Astrocyte of the spinal cord (primary cell): ENCODE measurements at places on chromosomes 1 and 21.
A peak's percentile ranks its signal among the peaks of the same experiment; 100 is the strongest.

DNA sequence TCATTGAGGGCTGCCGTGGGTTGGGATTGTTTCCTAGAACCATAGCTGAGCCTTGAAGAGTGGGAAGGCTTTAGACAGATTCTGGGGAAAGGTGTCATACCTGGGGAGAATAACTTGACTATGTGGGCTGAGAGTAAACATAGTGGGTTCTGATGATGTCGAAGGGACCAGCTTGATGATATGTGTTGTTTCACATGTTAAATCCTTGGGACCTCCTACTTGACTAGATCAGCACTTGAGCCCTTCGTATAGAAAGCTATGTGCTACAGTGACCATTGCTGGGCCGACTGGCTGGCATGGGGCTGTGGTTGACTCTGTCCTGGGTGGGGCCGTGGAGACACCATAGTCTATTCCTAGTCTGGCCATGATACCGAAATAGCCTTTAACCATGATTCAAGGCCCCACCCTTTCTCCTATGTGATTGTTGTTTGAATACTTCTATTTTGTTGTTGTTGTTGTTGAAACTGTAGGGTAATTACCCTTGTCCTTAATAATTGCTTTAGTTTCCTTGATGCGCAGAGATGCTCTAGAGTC, 423.5 kb downstream of the CAMTA1 start:
- no peak for DNase-seq

GRCh38 chr1:115190540-115191170, 101.4 kb upstream of the TSPAN2 start:
- DNase-seq: no peak

DNA sequence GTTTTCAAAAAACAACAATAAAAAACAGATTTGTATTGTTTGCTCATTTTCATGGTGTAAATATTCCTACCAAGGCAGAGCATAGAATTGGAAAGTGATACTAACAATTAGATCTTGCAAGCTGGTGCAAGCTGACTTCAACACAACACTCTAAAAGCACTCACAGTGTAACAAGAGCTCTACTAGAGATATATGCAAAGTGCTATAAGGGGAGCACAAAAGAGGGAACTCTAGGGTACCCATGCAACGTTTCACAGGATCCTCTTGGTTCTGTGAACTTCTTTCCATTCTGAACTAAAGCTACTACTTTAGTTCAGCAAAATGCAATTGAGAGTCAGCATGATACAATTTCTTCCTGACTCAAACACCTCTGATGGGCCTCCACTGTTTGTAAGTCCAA, 78.3 kb downstream of the ATP1B1 start:
- DNase-seq: no peak

GRCh38 chr1:4256351-4256750, 356.3 kb upstream of the C1orf174 start:
- no peak for DNase-seq

GRCh38 chr1:103365860-103366569, 159.5 kb upstream of the RNPC3 start:
- no peak for DNase-seq

DNA sequence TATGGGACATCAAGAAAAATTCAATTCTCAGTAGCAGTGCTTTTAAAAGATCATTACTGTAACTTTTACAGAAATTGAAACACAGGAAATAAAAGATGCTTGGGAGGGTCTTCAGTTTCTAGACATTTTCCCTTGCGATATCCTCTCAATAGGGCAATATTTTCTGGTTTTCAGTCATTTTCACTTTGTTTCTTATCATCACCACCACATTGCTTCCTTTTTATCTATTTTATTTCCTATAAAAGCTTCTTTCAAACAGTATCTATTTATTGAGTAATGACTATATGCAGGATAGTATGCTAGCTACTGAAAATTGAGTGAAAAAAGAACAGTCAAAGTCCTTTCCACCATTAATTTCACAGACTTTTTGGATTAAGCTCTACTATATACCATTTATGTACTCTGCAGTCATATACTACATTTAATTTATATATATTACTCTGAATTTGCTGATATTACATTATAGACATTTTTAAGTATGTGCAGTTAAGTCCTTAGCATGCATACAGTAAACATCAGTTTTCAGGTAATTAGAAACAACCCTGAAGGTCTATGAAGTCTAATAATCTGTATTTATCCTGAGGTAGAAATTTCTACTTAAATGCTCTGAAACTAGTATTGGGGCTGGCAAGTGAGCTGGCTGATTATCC, 18.7 kb downstream of the TRMT1L start:
- DNase-seq: no peak

DNA sequence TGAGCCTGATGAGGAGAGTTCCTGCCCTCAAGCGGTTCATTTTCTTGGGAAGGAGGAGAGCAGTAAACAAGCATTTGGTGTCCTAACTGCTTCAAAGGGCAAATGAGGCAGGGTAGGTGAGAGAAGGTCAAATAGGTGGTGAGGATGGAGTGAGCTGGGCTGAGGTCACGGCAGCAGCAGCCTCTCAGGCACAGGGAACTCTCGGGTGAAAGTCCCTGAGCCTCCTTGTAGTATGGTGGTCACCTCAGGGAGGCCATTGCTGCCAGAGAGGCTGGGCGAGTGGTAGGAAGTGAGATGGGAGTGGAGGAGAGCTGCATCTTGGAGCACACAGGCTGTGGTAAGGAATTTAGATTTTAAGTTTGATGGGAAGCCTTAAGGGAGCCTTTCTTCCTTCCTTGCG, 4.0 kb downstream of the ADARB1 start:
- no peak for DNase-seq

- peak; percentile 90 for DNase-seq
Observed at GRCh38 chr1:14968251-14968851, 185.2 kb upstream of the TMEM51 start.

- no peak for DNase-seq
Observed at GRCh38 chr1:247324204-247324787, 7.4 kb downstream of the ZNF496 start.

GRCh38 chr1:153629971-153630370, 1.7 kb downstream of the S100A1 start:
- DNase-seq: no peak

DNA sequence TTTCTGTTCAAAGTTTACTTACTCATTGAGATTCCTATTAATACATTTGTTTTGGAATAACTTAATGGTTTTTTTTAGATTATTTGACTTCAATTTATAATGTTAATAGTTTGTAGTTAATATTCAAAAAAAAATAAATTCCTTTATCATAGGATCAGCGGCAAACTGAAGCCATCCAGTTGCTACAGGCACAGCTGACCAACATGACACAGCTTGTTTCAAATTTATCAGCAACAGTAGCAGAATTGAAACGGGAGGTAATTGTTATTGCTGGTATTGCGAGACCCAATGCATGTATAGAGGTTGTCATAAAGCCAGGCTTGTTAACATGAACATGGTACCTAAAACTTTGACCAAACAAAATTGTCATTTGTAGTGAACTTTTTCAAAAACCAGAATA, 59.0 kb upstream of the FASLG start:
- no peak for DNase-seq

DNA sequence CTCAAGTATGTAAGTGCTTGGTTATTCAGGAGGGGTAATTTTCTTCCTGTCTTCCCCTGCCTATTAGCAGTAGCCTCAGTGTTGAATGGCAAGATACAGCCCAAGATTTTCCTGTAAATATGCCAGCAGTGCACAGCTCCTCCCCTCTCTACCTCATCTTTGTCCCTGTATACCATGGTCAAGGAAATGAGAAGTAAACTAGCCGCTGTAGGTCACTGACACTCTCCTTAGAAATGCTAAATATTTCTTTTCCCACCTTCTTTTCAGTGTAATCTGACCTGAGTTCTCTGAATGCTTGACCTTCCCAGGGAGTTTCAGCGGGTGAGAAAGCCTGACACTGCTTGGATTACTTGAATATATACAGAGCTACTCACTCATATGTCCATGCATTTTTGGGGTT, 84.1 kb upstream of the ZNF326 start:
- DNase-seq: peak; percentile 84

- DNase-seq: no peak
Observed at GRCh38 chr1:9594471-9595155, 5.9 kb downstream of the TMEM201 start.

DNA sequence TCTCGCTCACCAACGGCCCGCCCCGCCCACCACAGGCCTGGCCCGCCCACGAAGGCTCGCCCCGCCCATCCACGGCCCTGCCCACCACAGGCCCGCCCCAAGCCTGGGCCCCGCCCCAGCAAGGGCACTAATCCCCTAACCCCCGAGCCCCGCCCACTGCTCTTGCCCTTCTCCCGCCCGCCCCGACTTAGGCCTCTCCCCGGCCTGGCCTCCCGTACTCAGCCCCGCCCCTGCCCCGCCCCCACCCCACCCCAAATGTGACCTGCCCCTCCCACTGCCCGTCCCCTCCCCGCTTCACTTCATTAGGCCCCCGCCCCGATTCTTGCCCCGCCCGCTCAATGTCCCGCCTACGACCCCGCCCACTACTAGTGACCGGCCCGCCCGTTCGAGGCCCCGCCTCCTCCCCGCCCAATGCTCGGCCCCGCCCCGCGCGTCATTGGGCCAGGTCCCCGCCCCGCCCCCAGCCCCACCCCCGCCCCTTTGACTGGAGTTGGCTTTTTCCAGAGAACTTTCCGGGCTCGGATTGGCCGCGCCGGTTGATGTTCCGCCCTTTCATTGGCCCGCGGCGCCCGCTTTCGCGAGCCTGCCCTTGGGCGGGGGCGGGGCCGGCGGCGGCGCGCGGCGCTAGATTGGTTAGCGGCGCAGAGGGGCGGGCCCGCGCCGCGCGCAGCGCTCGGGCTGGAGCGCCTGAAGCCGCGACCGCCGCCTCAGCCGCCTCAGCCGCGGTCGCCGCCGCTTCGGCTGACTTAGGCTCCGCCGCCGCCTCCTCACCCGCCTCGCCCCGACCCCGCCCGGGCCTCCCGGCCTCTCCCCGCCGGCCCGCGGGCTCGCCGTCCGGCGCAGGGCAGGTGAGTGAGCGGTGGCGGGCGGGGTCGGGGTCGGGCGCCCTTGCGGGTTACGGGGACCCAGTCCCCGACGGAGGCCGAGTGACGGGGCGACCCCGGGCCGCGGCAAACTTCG, at the start of gene PCBP3:
TSS of gene PCBP3 (plus strand) at position 705 of the 960 bp plus-strand sequence. CDS start 206,361 bp downstream, outside the sequence.
- DNase-seq: peak; percentile 97

DNA sequence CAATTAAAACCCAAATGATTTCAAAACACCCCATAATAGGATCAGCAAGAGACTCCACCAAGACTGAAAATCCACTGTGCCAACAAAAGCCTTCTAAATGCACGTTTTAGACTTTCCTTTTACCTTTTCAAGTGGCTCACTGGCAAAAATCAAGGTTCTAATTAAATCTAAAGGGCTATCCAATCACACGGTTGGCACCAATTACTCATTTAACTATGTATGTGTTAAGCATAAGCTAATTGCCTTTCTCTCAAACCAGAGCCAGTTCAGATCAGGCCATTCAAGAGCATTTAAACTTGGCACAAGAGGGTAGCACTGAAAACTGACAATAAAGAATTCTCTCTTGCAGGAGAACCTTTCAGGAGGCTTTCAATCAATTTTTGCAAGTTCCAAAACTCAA, 139.5 kb downstream of the RGS7 start:
- DNase-seq: no peak

GRCh38 chr21:42055425-42055824, 15.7 kb upstream of the UMODL1 start:
- no peak for DNase-seq

GRCh38 chr1:111129376-111129775, 10.5 kb downstream of the DRAM2 start:
- no peak for DNase-seq

DNA sequence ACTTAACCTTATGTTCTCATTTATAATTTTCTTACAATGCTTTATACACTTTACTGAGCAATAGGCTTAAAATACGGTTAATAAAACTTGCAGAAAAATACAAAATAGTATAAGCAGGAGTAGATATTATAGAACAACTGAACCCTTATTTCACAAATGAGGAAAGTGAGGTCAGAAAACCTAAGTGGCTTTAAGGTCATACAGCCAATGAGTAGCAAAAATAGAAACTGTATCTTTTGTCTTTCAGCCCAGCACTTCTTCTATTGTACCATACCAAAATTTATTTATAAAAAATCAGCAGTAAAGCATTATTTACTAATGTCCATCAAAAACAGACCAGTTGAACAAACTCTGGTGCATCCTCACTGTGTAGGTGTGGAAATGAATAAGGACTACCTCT, 11.6 kb downstream of the FBXO42 start:
- no peak for DNase-seq

DNA sequence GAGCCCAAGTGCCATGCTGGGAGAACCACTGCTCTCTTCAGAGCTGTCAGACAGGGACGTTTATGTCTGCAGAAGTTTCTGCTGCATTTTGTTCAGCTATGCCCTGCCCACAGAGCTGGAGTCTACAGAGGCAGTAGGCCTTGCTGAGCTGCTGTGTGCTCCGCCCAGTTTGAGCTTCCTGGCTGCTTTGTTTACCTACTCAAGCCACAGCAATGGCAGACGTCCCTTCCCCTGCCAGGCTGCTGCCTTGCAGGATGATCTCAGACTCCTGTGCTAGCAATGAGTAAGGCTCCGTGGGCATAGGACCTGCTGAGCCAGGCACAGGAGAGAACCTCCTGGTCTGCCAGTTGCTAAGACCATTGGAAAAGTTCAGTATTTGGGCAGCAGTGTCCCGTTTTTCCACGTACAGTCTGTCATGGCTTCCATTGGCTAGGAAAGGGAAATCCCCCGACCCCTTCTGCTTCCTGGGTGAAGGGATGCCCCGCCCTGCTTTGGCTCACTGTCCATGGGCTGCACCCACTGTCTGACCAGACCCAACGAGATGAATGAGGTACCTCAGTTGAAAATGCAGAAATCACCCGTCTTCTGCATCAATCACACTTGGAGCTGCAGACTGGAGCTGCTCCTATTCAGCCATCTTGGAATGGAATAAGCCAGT, 31.9 kb downstream of the CYP4B1 start:
- no peak for DNase-seq

DNA sequence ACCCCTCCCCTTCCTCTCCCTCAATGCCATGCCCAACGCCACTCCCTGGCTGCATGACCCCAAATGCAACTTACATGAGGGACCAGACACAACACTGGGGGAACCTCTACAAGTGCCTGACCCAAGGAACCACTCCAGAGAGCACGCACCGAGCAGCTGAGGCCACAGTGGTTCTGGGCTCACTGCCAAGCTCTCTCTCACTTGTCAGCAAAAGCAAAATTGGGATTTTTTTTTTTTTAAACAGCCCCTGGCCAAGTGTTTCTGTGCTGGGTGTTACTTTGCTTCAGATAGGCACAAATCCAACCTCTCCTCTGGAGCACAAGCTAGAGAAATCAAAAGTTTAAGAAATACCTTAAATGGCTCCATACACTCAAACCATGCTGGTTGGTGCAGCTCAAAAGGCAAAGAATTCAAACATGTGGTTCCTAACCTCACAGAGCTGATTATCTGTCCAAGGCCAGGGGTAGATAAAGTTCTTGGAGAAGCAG, 363.0 kb downstream of the SETD4 start:
- DNase-seq: peak; percentile 48

- DNase-seq: no peak
Observed at GRCh38 chr1:226987623-226988333, 47.7 kb downstream of the COQ8A start.

- DNase-seq: peak; percentile 77
Observed at GRCh38 chr1:151251656-151252470, 2.7 kb upstream of the PSMD4 start.

GRCh38 chr1:10599194-10599861, 124.6 kb downstream of the PEX14 start:
- peak; percentile 82 for DNase-seq

GRCh38 chr1:15075817-15076216, 77.7 kb upstream of the TMEM51 start:
- no peak for DNase-seq

GRCh38 chr1:214005708-214006107, 17.9 kb downstream of the PROX1 start:
- DNase-seq: no peak
